ENCODE measurements at places on chromosomes 16 and 17.
A peak's percentile ranks its signal among the peaks of the same experiment; 100 is the strongest.

DNA sequence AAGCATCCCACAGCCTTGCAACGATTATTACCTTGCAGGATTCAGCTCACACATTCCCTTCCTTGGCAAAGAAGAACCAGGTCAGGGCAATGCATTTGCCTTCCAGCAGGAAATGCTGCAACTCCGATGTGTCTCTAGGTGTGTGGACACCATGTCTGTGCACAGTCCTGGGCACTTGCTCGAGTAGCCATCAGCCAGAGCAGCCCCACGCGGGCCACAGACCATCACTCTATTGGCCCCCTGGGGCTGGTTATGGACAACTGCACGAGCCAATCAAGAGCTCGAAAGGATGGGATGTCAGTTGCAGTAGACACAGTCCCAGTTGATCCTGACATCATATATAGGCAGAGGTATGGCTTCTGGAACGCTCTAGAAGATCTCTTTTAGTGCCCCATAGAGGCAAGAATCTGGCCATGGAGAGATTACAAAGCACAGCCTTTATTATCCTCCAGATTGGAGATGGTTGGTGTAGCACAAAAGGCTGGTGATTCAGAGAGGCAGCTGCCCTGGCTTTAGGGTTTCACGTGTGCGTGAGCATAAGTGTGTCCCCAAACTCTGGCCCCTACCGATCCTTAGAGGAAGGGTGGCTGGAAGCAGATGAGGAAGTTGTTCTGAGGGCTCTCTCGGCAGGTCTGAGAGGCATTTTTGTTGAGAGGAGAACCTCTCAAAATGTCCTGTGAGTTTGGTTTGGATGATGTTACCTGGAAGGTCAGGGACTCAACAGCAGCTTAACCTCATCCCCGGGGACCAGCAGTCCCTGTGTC lies 403.8 kb downstream of the SEC14L1 start:
- no peak for DNase-seq

DNA sequence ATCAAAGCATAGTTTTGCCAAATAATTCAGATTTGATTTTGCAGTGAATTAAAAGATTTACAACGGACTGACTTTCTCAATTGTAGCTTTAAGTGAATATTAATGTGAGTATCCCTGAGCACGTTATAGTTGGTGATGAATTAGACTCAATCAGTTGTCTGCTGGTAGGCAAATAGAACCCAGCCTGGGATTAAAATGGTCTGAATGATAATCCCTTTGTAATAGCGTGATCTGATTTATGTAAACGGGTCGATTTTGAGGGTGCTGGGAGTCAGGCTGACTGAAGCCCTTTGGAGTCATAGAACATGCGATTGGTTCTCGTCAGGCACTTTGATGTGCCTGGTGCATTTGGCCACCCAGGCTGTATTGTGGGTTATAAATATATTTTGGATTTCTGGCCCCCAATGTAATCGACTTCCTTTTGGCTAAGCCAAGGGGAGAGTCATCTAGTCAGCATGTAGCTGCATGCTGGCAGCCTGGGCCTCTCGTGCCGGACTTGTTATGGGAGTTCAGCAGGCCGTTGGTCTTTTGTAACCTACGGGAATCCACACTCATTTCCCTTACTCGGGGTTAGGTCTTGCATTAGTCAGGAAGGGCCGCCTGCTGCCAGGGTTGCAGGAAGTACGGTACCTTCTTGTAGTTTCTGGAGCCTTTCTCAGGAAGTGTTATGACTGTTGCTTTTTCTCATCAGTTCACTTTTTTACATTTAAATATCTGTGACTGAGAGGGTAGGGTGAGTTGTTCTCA lies 5.4 kb downstream of the PGS1 start:
- DNase-seq = peak; percentile 30

- no peak for DNase-seq
Measured at GRCh38 chr16:11557801-11558200, 28.9 kb downstream of the LITAF start.

GRCh38 chr16:19389246-19389645 lies 28.4 kb upstream of the TMC5 start:
- DNase-seq = no peak

- DNase-seq = no peak
Measured at GRCh38 chr17:50051606-50052005, 4.3 kb upstream of the ITGA3 start.

DNA sequence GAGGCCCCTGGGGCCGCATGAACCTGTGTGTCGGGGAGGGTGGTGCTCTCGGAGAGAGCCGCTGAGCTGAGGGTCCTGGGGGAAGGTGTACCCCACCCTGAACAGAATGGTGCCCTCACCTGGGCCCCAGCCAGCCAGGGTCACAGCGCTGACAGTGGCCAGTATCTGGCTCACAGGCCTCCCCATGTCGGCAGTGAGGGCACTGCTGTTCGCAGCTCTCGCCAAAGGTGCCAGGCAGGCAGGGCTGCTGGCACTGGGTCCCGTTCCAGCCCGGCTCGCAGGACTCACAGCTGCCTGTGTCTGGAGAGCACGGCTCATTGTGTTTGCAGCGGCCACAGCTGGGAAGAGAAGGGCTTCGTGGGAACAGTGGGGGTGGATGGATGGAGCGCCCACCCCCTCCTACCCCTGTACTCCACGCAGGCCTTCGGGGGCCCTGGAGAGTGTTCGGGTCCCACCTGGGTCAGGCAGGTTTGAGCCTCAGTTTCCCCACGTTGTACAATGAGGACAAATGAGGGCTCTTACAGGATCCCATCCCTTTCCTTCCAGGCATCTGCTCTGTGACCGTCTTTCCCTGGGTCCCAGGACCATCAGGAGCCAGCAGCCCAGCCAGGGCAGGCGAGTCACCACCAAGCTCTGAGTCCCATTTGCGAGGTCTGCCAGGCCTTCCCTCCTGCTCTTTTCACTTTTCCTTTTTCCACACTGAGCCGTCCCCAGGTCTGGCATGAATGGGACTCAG lies 5.0 kb downstream of the SCARF1 start:
- no peak for DNase-seq

Measured in stimulated activated CD8-positive, alpha-beta memory T cell treated with anti-CD3 and anti-CD28 coated beads, Interleukin-7, amount 100 ng/mL, for 4 hours (primary cell).